ENCODE measurements at places on chromosomes 7 and 10. TPM values are rescaled to one million over a fixed set of nuclear protein-coding genes. Genes with fewer than 3 reads are reported as not detected.

Gene BNIP3
- 102 TPM for total RNA-seq

Gene CARD11
- total RNA-seq, result 112 TPM

Gene ACSL5
- total RNA-seq, result 71.9 TPM

Gene ECD
- 27.8 TPM for total RNA-seq

Gene FOXI2
- total RNA-seq, result not detected

Gene SPDYE2B
- not detected for total RNA-seq

Gene ZNF853
- 0.48 TPM for total RNA-seq

Gene CSGALNACT2
- total RNA-seq, result 36.3 TPM

All from activated T-helper 17 cell treated with anti-CD3 and anti-CD28 coated beads, Interleukin-2, amount 50 U/mL, for 72 hours (primary cell).